ENCODE measurements at places on chromosomes 2 and 18. TPM values are rescaled to one million over a fixed set of nuclear protein-coding genes. Genes with fewer than 3 reads are reported as not detected.
A peak's percentile ranks its signal among the peaks of the same experiment; 100 is the strongest.

DNA sequence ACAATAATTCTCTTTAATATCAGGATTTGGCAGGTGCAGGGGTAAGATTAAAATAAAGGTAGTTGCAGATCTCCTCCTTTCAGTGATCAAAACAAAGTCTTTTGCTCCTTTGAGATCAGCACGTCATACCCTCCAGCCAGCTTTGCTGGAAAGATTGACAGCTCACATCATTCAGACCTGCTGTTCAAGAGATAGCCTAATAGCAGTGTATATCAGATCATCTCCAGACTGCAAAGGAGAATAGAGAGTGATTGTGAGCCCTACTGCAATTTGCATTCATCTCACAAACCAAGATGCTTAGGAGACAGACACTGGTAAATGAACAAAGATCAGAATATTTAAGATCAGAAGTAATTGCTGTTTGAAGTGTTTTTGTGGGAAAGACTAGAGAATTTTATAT lies 135.8 kb upstream of the DSEL start:
- DNase-seq, result no peak

DNAJC5G gene
- not detected for total RNA-seq

- no peak for DNase-seq
Observed at GRCh38 chr2:95238131-95238530, 30.8 kb downstream of the ZNF892 start.

DNA sequence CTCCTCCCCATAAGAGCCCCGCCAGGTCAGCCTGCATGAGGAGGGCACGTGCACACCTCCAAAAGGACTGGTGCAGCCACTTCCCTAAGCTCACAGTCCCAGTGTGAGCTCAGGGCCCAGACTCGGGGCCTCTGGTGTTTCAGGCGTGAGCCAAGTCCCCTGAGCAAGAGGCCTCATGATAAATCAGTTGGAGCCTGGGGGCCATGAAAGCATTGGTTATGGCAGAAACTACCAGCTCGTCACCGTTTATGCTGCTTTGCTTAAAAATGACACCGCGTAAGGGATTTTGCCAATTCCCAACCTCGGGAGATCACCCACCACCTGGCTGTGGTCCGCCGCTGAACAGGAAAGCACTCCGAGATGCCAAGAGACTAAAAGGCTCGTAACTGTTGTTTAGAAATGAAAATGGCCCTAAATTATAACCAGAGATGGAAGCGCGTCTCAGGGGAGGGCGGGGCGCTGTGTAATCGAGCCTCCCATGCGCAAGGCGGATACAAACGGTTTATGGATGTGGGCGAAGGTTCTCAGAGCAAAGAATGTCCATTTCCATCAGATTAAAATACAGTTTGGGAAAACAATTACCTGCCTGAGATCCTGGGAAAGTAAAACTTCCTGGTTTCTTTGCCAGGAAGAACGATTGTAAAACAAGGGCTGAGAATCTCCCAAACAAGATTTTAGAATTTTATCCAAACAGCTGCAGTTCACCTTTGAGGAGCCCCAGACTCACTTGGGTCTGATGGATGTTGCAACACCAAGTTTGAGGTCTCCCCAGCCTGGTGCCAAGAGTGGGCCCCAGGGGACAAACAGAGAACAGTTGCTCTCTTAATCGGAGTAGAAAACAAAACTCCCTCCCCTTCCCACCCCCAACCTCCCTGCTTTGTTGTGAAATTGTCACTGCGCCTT lies 141.4 kb downstream of the BCL2 start:
- DNase-seq, result peak; percentile 1

Measured in MCF 10A (cell line).